ENCODE measurements at places on chromosomes 13 and 19. TPM values are rescaled to one million over a fixed set of nuclear protein-coding genes. Genes with fewer than 3 reads are reported as not detected.

SHC2 gene
- 7.5 TPM for total RNA-seq

SOX1 gene
- not detected for total RNA-seq

COL5A3 gene
- total RNA-seq, result not detected

KCNK6 gene
- total RNA-seq, result 11.3 TPM

CEACAM7 gene
- not detected for total RNA-seq

SYT3 gene
- total RNA-seq, result 0.53 TPM

AZU1 gene
- total RNA-seq, result not detected

IGSF23 gene
- not detected for total RNA-seq

CD209 gene
- not detected for total RNA-seq

DNASE2 gene
- total RNA-seq, result 31.3 TPM

XRCC1 gene
- total RNA-seq, result 37.3 TPM

Measured in endothelial cell of umbilical vein (primary cell).